ENCODE measurements at places on chromosomes 6 and 20.

DNA sequence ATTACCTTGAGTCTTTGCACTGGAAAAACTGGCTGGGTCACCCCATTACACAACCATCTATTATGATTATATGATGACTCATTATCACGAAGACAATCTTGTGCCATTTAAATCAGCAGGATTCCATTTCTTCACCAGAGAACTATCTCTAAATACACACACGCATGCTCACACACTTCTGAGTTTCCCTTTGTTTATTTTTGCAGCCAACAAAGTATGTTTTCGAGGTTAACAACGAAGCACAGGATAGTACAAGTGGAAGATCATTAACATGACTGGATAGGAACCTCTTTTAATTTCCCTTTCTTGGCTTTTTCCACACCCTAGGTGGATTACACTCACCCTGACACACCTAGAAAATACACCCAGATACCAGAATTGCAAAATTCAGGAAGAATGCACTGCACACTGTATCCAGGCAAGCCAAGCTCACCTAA is 18.9 kb downstream of the PERP start:
- DNase-seq = no peak

- DNase-seq = no peak
Measured at GRCh38 chr6:105482921-105483320, 80.0 kb upstream of the PREP start.

GRCh38 chr6:52547647-52548352 is 29.1 kb downstream of the TRAM2 start:
- no peak for DNase-seq

DNA sequence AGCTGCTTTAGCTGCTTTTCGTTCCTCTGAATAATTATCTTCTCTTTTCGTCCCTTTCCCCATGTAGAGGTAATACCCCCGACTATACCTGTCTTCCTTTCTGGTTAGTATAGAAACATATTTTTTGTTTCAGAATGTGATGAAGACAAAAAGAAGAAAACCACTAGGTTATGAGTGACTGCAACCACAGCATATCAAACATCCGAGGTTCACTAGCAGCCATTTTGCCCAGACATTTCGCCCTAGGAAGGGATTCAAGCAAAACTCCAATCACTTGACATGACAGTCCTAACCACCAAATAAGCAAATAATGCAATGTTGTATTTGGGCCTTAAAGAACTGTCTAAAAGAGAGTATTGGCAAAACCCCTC is 9.4 kb downstream of the SNX5 start:
- no peak for DNase-seq

DNA sequence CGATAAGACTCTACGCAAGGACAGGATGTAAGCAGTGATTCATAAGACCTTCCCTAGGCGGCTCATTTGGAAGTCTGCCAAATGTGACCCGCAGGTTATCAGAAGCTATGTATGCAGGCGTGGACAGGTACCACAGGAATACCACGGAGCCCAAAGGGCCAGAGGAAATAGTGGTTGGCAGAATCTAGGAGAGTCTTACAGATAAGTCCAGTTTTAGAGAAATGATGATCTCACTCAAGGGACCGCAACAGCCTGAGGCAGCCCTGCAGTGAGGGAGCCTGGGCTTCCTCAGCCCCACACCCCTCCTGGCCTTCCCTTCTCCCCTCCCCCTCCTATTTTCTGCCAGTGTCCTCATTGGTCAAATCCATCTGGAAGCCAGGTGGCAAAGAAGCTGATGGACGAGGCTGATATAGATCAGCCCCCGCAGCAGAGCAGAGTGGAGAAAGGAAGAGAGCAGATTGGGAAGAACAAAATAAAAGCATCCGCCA is 110.6 kb downstream of the FNDC1 start:
- no peak for DNase-seq

DNA sequence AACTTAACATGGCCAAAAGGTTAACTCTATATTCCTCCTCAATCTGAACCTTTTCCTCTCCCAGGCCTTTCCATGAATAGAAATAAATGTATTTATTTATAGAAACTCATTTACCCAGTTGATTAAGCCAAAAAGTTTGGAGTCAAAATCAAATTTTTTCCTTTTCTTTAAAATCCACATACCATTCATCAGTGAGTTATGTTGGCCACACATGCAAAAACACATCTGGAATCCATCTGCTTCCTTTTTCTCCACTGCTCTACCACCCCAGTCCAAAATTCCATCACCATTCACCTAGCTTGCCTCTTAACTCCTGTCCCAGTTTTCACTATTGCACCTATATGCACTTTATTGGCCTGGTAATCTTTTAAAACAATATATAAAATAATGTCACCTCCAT is 62.4 kb upstream of the TMEM200A start:
- DNase-seq = no peak

GRCh38 chr6:86943819-86944407 is 6.6 kb downstream of the HTR1E start:
- no peak for DNase-seq

- DNase-seq = no peak
Measured at GRCh38 chr20:16175322-16175961, 397.8 kb downstream of the KIF16B start.

DNA sequence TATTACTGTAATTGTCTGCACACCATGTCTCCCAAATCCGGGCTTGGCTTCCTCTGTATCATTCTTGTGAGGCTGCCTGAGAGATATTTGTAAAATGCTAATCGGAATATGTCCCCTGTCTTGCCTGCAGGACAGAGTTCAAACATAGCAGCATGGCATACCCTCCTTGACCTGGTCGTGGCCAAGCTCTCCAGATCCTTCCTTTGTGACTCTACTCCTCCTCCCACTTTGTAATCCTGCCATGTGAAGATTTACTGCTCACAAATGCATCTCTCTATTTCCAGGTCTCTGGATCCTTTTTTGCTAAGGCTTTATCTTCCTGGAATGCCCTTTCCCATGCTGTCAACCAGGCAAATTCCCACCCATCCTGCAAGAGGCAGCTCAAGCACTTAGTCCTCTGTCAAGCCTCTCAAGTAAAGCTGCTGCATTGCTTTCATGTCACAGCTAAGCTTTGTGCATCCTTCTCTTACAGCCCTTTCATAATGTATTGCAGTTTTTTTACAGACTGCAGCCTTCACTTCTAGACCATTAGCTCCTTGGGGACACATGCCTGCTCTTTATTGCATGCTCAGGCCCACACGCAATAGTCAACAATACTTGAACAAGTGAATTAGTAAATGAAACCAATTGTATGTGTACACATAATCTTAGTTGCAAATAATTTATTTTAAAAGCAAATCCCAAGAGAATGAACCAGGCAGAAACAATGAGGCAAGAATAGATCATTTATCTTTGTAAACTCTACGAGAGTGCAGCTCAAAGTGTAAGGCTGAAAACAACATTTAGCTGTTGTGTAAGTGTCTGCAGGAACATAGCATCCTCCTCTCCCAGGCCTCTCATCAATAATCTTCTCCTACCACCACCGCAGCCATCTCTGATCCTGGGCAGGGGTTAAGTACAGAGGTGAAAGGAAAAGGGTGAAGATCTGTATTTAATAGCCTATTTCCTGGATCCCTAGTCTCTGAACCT is 45.8 kb downstream of the HIVEP2 start:
- no peak for DNase-seq

GRCh38 chr20:4469910-4470309 is 251.8 kb upstream of the PRND start:
- DNase-seq = no peak

GRCh38 chr20:56513161-56514150 is 11.1 kb upstream of the FAM209A start:
- DNase-seq = no peak

GRCh38 chr6:14286144-14286543 is 168.6 kb downstream of the CD83 start:
- no peak for DNase-seq

DNA sequence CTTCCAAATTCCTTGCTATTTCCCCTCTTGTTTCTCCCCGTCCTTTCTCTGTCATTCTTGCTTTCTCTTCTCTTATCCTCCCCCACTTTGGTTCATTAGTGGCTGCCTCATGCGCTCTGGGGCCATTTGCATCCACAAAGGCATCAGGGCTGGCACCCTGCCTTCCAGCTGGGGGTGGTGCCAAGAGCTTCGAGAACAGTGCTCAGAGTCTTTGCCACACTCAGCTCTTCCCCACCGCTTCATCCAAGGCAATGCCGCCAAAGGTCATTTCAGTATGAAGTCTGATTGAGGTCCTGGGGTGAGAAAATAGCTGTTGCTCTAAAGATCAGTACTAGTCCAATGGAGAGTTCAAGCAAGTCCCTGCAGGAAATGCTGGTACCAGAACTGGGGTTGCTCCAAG is 22.7 kb downstream of the OLIG3 start:
- no peak for DNase-seq
